ENCODE measurements at places on chromosomes 1 and 21.

DNA sequence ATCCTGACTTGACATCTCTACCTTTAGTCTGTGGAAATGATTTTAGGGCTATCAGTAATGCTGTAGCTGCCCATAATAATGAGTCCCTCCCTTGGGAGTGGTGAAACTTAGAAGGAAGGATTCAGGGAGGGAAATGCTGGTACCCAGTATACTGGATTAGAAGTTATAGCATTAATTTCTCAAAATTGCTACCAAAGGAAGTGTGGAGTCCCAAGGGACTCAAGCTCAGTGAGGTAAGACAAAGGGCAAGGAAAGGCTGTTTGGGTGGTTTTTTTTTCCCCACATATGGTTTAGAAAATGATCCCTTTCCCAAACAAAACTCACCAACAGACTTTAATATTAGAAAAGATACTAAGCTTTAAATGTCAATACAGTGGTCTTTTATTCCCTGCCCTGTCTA, 99.9 kb downstream of the CD247 start:
- DNase-seq = no peak

DNA sequence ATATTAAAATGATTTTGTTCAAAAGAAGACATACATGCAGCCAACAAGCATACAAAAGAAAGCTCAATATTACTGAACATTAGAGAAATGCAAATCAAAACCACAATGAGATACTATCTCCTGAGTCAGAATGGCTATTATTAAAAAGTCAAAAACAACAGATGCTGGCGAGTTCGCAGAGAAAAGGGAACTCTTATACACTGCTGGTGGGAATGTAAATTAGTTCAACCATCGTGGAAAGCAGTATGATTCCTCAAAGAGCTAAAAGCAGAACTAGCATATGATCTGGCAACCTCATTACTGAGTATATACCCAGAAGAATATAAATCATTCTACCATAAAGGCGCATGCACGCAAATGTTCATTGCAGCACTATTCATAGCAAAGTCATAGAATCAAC, 126.0 kb upstream of the HMCN1 start:
- no peak for DNase-seq

- no peak for DNase-seq
Observed at GRCh38 chr1:179612361-179612760, 20.7 kb downstream of the TDRD5 start.

DNA sequence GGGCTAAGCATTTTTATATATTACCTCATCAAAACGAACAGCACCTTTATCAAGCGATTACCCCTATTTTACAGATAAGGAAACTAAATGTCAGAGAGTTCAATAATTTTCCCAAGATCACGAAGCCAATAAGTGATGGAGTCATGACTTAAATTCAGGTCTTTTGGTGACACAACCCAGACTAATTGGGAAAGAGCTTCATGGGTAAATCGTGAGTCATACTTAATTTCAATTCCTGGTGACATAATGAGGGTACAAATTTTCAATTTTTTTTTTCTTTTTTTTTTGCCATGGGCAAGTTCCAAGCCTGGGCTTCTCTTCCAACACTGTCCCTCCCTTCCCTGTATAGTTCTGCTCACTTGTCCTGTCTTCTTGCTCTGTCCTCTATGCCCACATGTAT, 30.1 kb upstream of the IL10 start:
- no peak for DNase-seq

DNA sequence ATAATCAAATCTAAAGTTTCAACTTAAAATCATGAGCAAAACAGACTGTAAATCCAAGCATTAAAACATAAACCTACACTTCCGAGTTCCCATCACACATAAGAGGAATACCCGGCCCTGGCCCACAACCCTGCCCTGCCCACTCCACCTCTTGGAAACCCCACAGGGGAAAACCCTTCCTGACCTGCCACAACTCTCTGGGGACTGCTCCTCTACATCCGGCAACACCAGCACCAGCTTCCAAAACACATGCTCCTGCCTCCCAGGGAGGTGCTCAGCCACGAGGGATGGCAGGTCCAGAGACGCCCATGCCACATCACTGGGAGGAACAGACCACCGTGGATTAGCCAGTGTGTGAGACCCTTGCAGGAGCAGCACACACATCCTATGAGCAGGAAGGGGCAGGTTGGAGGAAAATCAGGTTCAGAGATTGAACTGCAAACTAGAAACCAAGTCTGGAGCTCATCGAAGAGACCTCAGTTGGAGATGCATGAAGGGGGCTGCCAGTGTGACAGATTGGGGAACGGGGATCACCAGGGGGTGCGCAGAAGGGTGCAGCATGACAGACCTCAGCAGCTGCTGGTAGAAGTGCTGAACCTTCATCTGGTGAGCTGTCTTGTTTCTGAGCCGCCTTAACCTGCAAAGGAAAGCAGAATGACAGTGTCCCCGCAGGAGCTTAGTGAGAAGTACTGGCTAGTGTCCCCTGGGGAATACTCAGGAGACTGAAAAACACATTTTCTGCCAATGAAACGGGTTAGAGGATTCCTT, 25.8 kb upstream of the LSS start:
- no peak for DNase-seq

DNA sequence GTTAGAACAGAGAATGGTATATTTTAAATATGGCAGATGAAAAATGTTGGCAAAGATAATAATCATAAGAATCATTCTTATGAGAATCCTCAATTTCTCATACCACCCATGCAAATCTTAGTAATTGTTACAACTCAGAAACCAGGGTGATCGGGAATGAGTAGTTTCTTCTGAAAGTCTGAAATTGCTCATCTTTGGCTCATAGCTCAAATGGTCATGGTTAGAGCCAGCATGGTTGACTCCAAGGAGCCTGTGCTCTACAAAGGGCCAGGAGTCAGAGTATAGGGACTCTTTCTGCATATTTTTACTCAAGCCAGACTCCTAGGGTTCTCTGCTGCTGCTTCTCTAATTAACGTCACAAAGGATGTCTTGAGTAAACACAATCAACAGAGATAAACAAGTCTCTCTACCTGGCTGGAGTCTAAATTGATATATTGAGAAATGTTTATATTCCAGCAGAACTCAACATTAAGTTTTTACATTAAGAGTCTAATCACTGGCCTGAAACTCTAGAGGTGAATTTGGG, 1.9 kb upstream of the ETV3 start:
- DNase-seq = no peak

- DNase-seq = no peak
Observed at GRCh38 chr1:216005916-216006315, 417.3 kb downstream of the USH2A start.

GRCh38 chr1:240237305-240237721, 145.6 kb downstream of the FMN2 start:
- DNase-seq = no peak

- DNase-seq = no peak
Observed at GRCh38 chr1:31510853-31511789, 65.2 kb upstream of the TINAGL1 start.

- DNase-seq = no peak
Observed at GRCh38 chr21:39204134-39204533, 20.9 kb upstream of the PSMG1 start.

GRCh38 chr1:93979718-93980319, 70.6 kb upstream of the GCLM start:
- DNase-seq = no peak

DNA sequence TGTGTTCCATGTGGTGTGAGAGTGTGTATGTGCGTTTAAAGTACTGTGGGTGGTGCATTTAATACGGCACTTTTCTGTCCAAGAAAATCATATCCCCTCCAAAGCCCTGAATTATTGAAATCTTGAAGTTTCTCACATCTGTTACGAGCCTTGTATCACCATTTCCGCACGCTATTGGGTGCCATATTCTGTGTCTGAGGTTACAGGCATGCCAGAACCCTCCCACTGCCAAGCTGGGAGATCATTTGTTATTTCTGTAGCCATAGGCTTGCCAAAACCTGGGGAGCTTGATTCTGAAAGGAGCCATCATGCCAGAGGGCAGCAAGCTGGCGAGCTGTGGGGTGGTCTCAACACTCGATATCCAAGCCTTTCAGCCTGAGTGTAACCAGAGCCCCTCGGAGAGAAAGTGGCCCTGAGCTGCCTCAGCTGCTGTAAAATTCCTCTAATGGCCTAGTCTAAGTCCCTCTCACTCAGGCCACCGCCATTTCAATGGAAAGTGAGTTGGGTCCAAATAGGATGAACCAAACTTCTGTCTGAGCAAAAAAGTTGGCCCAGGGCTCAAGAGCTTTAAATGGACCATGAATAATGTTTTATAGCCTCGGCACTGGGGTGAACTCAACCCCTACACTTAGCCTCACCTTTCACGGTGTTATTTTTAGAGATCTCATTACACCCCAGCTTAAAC, 298.4 kb upstream of the DUSP10 start:
- DNase-seq = no peak

DNA sequence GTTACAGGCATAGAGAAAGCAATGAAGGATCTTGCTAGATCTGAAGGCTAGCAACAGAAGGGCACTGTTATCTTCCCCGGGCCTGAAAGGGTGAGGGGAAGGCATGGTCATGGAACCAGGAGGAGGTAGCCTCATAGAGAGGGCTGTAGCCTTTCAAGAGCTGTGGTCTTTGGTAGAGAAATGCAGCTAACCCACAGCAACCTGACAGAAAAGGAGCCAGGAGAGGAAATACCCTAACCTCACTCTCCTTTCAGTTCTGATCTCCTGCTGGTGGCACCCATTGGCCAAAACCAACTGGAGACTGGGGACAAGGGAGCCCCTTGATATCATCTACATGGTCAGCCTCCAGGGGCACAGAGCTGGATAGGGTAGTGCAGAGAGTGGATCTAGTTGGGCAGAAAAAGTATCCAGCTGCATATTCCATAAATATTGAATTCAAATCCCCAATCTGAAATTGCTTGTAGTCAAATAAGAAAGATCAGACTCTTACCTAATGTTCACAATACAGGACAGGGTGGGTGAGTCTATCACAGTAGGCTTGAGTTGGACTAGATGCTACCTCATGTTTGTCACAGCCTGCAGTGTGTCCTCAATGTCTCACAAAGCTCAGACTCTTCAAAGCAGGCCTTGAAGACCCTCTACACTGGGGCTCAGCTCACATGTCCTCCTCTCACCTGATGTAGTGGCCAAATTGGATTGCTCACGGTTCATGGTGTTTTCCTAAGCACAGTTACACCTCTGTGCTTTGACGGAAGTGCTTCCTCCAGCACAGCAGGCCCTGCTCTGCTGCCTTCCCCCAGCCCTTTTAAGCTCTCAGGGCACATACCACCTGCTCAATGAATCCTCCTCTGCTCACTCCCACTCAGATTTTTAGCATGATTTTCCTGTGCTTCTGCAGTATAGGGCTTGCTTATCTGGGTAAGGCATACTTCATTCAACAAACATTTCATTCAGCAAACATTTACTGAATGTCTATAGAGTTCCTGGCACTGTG, 74.1 kb upstream of the JUN start:
- DNase-seq = peak; percentile 54

DNA sequence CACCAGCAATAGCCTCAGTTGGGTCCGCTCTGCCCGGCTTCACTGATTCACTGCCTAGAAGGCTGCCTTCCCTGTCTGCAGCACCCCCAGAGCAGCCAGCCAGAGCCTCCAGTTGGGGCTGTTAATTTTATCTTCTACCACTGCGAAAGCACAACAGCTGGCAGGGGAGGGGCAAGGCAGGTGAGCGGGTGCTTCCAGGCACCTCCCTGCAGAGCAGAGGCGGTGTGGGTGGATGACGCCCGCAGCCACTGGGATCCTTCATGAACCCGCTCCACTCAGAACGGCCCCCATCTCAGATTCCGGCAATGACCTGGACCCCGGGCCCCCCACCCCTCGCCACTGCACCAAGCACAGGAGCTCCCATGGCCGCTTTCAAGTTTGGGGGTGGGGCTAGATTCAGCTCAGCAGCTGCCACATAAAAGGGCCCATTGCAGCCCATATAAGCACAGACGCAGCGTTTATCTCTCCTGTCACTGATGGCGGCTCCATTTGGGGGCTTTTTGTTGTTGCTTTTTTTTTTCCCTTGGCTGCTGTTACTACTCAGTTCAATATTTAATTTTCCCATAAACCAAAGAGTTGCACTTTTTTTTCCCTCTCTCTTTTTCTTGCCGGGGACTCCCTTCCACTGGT, 128.0 kb upstream of the KLHDC7A start:
- peak; percentile 75 for DNase-seq

DNA sequence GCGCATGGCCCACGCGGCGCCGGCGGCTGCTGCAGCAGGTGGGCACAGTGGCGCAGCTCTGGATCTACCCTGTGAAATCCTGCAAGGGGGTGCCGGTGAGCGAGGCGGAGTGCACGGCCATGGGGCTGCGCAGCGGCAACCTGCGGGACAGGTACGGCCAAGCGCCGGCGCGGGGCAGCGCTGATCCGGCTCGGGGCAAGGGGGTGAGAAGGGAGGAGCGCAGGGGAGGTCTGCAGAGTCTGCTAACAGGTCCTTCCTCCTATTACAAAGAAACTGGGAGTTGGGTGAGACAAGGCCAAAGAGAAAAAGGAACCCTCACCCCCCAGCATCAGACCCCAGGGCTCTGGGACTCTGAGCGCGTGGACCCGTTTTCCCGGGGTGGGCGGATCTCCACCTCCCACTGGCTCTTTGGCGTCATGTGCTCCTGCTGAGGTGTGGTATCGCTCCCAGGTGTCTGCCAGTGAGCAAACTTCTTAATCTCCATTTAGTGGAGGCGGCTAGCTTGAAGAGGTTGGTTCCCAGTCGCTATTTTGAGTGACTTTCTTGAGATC, 431 bp downstream of the MTARC1 start:
- no peak for DNase-seq

DNA sequence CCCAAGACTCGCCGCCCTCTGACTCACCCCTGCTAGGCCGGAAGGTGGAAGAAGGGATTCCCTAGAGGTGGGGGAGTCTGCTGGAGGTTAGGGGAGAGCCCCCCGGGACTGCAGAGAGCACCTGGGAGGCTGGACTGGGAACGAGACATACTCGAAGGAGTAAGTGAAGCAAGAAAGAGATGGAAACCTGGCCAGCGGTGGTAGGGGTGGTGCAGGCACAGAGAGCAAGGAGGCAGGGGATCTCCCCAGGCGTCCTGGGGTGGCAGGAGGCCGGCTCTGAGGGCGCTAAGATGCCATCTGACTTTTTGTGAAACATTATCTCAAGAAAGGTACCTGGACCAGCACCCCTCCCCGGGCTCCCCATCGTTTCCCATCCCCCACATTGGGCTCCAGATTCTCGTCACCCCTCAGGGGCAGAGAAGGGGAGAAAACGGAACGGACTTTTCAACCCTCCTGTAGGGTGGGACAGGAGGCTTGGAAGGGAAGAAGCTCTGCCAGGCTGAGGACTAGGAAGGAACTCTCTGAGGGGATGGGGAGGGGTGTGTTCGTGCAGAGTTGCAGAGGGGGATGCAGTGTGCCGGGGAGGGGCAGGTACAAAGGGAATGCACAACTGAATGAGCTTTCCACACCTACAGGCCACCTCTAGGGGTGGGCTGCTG, 708 bp downstream of the CHRNB2 start:
- DNase-seq = no peak

DNA sequence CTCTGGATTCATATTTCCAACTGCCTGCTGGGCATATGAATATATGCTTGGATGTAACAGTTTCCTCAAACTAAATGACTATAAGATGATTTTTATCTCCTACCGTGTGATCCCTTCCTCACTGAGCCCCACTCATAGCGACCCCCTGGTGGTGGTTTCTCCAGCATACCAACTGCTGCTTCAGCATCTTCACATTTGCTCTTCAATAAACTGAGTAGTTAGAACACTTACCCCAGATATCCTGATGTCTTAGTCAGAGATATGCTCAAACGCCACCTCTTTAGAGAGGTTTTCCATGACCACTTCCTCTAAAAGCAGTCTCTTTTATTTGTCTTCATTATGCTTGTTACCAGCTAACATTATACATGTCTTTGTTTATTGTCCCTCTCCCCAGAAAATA, 10.2 kb upstream of the HNRNPR start:
- no peak for DNase-seq

Data from thymus (tissue), 14 donors.